Activated CD4-positive, alpha-beta T cell treated with anti-CD3 and anti-CD28 coated beads, Interleukin-2, amount 50 U/mL, for 24 hours (primary cell): ENCODE measurements at places on chromosomes 16 and 17.

DNA sequence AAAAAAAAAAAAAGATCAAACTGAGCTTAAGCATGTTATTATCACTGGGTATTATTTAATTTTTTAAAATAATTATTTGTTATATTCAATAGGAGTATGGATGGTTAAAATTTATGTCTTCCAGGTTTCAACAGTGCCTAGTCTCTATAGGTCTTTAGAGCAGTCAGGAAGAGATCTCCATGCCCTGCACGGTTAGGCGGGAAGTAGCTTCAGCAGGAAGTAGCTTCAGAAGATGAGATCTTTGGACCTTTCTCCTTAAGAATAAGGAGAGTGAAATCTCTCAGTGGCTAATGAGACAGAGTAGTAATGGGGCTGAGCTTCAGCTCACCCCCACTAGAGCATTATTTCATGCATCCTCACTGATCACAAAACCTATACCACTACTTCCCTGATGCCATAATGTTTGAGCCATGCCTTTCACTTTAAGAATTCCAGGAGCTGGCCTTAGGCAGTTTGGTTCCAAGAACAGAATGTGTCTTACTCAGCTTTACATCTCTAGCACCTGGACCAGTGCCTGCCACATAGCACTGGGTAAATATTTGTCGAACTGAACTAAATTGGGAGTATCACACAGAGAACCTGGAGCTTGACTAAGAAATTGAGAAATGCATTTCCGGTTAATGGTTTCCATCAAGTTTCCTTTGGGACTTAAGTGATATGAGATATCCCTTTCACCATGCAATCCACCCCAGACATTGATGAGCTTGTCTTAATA lies 43.5 kb downstream of the SCPEP1 start:
- no peak for DNase-seq

GRCh38 chr16:87276091-87276701 lies 41.0 kb downstream of the C16orf95 start:
- DNase-seq = no peak

- no peak for DNase-seq
Observed at GRCh38 chr17:43967251-43967875, 13.6 kb upstream of the PYY start.

- DNase-seq = no peak
Observed at GRCh38 chr17:8105957-8106398, 12.3 kb downstream of the ALOXE3 start.

GRCh38 chr17:21679256-21680146 lies 12.8 kb upstream of the KCNJ18 start:
- no peak for DNase-seq

DNA sequence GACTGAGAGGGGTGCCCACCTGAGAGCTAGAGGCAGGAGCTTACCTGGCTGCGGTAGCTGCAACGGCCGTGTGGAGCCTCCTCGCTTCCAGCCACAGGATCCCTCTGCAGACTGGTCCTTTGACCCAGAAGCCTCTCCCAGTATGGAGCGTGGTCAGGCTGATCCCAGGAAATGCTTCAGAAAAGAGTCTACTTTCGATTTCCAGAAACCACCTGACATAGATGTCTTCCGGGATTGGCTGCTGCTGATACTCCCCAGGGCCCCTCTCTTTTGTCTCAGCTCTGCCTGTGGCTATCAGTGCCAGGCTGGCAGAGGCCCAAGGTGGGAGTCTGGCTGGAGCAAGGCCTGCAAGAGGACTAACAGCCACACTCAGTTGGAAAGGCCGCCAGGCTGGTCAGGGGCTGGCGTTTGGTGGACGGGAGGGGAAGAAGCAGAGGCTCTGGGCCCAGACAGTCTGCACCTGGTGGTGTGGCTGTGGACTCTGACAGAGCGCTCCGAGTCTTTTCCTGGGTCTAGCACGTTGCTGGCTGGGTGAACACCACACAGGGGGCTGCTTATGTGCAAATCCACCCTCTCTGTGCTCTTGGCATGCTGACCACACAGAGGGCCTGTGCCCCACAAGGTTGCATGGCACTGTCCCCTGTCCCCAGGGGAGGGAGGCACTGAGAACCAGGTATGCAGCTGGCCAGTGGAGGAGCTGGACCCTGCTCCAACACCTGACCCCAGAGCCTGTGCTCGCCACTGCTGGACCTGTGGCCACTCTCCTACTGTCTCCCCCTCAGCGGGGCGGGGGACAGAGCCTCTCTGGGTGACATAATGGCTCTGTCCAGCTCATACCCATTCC lies at the start of gene LGALS3BP:
Gene LGALS3BP, minus strand, starts transcription at position 144 of the 844 bp plus-strand sequence. CDS start 2,732 bp downstream, outside the sequence.
- DNase-seq = no peak

DNA sequence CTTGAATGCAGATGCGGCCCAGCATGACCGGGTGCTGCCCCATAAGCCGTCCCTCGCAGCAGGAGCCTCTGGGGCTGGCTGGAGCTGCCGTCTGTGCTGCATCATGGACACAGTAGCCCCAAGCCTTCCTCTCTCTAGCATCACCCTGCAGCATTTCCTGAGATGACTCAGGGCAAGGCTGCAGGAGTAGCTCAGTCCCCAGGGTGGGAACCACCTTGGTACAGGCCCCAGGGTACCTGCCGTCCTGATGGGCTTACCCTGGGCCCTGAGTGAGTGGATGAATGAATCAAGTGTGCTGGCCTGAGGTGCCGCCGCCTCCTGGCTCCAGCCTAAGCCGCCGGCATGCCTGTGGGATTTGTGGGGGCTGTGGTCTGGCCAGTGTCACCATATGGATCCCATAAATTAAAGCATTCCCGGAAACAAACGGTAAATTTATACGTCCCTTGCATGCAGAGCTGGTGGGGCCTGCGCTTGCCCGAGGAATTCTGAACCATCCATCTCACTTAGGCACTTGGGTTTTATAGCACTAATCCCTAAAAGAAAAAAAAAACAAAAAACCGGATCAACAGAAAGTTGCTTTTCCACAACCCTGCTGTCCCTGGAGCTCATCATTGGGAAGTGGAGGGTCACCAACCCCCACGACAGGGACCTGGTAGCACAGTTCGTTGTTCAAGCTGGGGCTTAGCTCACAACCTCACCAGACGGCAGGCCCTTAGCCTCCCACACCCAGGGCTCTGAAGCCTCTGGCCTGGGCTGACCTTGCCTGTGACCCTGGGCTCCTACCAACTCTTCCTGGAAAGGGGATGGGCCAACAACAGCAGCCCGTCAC lies 242.6 kb upstream of the CIBAR2 start:
- no peak for DNase-seq

- no peak for DNase-seq
Observed at GRCh38 chr17:48375356-48375755, 54.7 kb downstream of the SKAP1 start.

- DNase-seq = no peak
Observed at GRCh38 chr17:44280392-44280937, 12.5 kb upstream of the SLC4A1 start.

DNA sequence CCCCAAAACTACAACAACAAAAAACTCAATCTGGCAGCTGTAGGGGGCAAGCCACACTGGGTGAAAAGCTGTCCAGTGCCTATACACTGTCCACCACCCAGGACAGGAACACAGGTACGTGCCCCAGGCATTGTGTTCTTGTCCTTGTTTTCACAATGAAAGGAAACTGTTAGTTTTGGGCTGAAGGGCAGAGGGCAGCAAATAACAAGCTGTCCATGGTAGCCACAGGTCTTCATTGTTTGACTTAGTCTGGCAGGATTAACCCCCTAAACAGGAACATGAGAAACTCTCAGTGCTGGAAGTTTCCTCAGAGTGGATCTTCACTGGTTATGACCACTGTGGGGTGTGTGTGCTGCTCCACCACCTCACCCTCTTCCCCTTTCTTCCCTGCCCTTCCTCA lies 224.6 kb upstream of the N4BP1 start:
- DNase-seq = no peak

- DNase-seq = no peak
Observed at GRCh38 chr17:75531721-75532072, 6.2 kb downstream of the LLGL2 start.

DNA sequence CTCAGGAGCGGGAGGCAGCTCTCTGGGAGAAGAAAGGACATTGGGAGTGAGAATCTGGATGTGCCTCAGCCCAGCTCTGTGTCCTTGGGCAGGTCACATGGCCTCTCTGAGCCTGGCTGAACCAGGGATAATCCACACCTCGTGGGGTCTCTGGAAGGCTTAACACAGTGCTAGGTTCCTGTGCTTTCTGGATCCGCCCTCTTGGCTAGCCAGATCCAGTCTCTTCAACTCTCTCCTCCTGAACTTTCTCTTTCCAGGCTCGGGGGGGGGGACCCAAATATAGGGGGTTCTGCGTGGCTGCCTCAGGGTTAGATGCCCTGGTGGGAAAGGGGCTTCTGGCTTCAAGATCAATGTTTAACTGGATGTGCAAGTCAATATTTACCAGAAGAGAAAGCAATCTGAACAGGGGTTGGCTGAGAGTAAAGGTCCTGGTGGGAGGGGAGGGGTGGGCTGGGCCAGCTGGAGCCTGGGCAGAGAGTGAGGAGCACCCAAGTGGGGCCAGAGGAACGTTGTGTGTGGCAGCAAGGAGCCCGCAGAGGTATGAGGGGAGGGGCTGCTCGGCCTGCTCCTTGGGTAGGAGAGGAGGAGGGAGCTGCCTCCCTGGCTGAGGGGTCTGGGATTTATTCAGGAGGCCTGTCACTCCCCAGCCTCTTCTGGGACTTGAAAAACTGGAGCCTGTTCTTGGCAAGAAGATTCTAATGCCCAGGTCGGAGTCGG lies at the start of gene SERPINF2:
Gene SERPINF2, plus strand, starts transcription at position 501 of the 717 bp plus-strand sequence. CDS start 2,125 bp downstream, outside the sequence.
- no peak for DNase-seq

DNA sequence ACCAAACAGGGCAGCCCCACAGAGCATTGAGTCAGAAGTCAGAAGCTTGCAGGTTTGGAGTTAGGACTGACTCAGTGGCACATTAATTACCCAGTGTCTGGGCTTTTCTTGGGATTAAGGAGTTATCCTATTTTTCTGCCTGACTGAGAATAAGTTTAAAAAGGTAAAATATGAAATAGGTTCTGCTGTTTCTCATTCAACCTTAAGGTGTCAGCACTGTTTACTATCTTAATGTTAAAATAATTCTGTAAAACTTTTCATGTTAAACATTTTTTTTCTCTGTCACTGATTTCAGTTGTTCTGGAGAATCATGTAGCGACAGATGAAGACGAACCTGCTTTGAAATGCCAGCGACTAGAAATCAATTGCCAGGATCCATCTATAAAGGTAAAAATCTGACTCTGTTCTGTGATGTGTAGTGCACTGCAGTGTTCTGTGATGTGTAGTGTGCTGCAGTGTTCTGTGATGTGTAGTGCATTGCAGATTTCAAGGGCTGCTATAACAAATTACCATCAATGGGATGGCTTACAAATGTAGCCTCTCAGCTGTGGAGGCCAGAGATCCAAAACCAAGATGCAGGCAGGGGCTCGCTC lies 128.0 kb downstream of the LAT start:
- DNase-seq = no peak

DNA sequence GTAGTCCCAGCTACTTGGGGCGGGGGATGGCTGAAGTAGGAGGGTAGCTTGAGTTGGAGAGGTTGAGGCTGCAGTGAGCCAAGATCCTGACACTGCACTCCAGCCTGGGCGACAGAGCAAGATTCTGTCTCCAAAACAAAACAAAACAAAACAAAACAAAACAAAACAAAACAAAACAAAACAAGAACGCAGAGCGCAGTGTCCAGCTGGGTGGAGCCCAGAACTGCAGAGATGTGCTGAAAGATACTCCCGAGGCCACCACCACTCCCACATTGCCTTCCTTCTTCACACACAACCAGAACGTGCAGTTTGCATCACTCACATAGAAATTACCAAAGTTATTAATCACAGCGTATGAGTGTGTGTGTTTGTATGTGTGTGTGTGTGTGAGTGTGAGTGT lies 222.9 kb upstream of the ASIC2 start:
- no peak for DNase-seq

- DNase-seq = no peak
Observed at GRCh38 chr16:63596716-63597115, 1525.1 kb downstream of the CDH11 start.

DNA sequence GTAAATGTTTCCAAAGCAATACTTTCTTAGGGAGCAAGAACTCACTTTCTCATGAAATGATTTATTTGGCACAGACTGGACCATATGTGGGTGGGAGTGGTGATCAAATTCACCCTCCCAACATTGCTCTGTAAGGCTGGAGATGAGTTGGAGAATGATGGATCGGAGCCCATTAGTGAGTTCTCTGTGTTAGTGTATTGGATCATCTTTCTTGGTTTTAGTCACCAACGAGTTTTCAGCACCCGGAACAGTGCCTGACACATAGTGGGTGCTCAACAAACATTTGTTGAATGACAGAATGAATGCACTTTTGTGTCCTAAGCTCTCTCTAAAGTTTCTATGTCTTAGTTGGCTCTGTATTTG lies 104.5 kb upstream of the FAM20A start:
- no peak for DNase-seq

DNA sequence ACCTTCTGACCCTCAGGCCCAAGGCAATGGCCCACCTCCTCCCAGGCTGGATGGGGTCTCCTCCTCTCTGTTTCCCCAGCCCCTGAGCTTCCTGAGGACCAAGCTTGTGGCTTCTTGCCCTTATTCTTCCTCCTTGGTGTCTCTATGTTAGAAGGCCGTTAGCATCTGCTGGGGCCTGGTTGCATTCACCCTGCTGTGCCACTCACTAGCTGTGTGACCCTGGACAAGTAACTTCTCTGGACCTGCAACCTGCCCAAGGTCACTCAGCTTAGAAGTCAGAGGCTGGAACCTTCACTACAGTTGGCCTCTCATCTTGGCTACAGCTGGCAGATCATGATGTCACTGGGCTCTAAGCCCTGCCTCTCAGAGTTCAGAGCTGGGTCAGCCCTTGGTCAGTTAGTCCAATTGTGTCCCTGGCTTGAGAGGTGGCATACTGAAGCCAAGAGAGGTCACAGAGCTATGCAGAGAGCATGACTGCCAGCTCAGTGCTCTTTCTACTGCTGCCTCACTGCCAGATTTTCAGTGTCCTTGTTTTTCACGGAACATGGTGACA lies 3.0 kb downstream of the MT2A start:
- no peak for DNase-seq

- no peak for DNase-seq
Observed at GRCh38 chr17:37697381-37697780, 47.5 kb downstream of the HNF1B start.

DNA sequence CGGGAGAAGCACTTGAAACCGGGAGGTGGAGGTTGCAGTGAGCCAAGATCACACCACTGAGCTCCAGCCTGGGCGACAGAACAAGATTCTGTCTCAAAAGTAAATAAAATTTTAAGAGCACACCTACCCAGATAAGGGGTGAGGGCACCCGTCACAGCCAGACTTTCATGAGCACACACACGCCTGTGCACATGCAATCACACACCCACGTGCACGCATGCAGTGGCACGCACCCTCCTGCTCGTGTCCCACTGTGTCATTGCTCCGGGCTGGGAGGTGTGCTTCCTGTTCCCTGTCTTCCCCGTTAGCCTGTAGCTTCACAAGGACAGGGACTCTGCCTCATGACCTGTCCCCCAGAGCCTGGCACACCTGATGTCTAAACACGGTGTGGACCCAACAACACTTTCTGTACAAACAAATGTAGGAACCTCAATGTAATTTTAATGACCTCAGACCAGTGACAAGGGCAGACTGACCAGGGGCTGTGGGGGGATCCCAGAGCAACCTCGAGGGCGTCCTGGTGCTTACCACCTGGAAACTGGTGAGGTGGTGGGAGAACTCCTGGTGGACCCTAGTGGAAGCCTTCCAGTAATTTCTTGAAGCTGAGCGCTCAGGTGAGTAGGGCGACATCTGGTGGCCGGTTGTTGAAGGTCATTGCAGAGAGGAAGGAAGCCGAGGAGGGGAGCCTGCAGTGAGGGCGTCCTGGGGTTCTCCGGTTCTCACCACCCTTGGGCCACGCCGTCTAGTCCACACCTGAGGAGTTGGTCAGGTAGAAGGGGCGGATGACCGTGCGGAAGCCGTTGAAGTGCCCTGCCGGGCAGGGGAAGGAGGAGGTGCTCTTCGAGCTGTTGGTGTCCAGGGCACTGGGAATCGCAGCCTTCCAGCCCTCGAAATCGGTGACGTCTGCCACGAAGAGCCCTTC lies 8.6 kb downstream of the LGALS3BP start:
- peak; percentile 77 for DNase-seq

- DNase-seq = no peak
Observed at GRCh38 chr16:64679976-64680690, 441.7 kb downstream of the CDH11 start.
